Fibroblast of the aortic adventitia (primary cell): ENCODE measurements at places on chromosomes 11 and 22. TPM values are rescaled to one million over a fixed set of nuclear protein-coding genes. Genes with fewer than 3 reads are reported as not detected.

DNA sequence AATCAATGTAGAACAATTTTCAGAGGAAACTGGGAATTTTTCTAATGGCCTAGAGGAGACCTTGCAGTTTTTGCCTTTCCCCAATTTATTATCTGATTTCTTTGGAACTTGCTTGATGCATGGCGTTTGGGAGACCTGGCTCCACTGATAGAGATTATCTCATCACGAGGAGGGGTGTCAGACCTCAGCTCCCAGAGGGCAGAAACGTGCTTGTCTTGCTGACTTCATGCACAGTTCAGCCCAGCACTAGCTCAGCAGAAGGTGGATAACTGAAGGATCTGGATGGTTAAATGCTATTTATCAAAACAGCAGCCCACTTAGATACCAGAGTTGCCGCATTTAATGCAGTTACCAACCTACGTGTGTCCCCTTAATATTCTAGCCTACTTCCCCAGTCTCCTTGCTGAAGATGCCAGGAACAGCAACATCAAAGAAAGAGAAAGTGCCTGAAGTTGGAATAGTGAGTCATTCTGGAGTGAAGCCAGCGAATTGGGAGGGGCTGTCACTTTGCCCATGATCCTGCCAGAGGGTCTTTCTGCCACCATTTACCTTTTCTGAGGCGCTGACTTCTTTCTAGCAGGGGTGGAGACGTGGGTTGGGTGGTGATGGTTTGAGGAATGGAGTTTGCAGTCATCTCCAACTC lies 133.5 kb upstream of the CADM1 start:
- DNase-seq, result no peak

GRCh38 chr11:21771097-21771496 lies 421.8 kb upstream of the ANO5 start:
- DNase-seq, result no peak

- no peak for DNase-seq
Observed at GRCh38 chr11:19552656-19553260, 159.9 kb upstream of the NAV2 start.

MAPK11 gene
- 3.0 and 5.8 TPM in 2 replicates for total RNA-seq

GRCh38 chr11:65274735-65275682 lies 13.2 kb downstream of the POLA2 start:
- peak; percentile 99 for DNase-seq

ACTN3 gene
- not detected in 2 replicates for total RNA-seq

GRCh38 chr11:102662607-102663006 lies 37.5 kb upstream of the MMP20 start:
- no peak for DNase-seq

GRCh38 chr11:101582236-101582988 lies 1.4 kb downstream of the TRPC6 start:
- DNase-seq, result no peak

HTR3A gene
- not detected in 2 replicates for total RNA-seq

DNA sequence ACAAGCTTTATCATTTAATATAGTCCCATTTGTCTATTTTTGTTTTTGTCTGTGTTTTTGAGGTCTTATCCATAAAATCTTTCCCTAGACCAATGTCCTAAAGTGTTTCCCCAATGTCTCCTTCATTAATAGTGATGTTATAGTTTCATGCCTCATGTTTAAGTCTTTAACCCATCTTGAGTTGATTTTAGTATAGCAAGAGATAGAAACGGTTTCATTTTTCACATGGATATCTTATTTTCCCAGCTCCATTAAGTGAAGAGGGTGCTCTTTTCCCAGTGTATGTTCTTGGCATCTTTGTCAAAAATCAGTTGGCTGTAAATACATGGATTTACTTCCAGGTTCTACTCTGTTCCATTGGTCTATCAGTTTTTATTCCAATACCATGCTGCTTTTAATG lies 58.2 kb downstream of the KCNQ1OT1 start:
- DNase-seq, result no peak

DNA sequence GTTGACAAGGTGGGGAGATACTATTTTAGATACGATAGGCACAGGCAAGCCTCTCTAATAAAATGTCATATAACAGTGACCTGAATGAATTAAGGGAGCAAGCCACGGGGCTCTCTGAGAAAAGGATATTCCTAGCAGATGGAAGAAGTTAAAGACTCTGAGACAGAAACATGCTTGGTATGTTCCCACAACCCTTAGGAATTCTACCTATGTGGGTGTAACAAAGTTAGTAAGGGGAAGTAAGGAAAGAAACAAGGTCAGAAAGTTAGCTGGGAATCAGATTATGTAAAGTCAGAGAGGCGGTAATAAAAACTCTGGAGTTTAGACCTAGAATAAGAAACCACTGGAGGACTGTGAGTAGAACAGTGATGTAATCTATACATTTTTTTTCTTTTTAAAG lies 59.7 kb upstream of the GDPD4 start:
- DNase-seq, result peak; percentile 48

DNA sequence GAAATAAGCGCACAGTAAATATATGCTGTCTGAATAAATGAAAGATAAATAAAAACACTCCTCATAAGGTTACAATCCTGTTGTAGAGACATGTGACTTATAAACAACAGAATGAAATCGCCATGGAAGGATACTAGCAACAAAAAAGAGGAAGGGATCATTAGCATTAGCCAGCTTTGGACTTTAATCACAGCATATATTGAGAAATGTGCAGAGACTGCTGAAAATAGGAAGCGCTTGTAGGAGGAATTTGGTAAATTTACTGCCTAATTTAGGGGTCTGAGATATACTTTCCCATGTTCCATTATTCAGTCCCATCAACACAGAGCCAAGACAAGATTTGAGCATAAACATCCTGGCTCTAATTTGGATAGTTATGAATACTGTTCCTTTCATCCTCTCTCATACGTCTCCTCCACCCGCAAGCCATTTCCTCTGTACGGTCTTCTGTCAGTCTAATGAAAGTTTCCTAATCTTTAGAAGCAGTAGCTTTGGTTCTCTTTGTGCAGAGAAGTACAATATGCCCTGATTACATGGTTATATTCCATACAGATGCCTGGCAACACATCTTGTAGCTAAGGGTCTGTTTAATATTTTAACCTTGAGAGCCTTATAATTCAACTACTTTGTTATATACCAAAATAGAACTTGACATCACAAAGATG lies 37.1 kb upstream of the AKIP1 start:
- DNase-seq, result no peak

DNA sequence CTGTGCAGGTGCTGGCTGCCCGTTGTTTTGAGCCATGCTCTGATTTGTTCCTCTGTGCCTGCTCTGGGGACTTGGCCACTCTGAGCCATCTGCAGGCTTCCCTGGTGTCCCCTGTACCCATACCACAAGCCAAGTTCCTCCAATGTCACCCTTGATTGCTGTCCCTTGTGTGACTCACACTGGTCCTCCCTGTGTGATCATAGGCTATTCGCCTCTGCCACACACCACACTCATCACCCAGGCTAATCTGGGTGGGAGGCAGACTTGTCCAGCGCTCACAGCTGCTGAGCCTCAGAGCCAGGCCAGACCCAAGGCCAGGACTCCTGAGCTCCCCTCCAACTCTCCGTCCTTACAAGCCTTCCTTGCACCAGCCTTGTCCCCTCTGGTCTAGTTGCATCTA lies 31.7 kb downstream of the IGF2 start:
- DNase-seq, result no peak

DNA sequence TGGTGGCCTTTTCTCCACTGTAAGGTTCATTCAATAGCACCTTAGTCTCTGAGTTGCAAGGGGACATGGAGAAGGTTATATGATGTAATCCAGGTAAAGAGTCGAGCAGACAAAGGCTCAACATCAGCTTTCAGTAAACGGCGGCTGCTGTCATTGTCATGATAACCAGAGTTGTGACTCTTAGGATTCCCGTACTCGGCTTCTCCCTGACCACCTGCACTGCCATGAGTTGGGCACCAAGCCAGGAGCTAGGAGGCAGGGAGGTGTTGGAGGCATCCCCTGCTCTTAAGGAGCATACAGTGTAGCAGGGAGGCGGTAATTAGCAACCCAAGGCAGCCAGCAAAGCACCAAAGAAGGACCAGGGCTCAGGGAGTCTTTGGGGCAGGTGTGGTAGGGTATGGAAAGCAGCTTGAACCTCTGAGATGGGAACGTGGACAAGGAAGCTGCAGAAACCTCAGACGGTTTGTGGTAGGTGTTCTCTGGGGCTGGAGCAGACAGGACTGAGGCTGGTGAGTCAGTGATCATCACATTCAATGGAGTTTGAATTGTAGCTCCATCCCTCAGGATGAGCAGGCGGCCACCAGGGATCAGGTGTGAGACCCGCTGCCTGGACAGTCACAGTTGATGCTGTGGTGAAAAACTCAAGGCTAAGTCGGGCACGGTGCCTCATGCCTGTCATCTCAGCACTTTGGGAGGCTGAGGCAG lies 31.7 kb downstream of the LIF start:
- DNase-seq, result no peak

PGA5 gene
- total RNA-seq, result not detected in 2 replicates

DNA sequence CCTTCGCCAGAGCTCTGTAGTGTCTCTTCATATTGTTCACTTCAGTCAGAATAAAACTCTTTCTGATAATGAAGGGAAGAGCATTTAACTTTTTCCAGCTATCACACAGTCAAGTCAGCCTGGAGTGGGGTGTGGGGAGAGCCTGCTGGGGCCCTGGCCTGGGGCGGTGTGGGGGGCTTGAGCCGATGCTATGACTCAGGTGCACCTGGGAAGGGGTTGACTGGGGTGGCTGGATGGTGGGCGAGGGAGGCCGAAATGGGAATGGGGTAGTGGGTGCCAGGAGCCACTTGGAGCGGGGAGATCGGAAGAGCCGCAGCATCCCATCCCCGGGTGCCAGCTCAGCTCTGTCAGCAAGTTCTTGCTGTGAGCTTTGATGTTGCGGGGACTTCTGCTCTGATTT lies 100.9 kb downstream of the NXPE2 start:
- DNase-seq, result no peak

ZPR1 gene
- 25.5 and 37.1 TPM in 2 replicates for total RNA-seq

TIGD3 gene
- total RNA-seq, result 0.27 TPM in 1 of 2 replicates, not detected in the other
